RWPE2 (cell line): ENCODE measurements at places on chromosomes 6 and 20.

DNA sequence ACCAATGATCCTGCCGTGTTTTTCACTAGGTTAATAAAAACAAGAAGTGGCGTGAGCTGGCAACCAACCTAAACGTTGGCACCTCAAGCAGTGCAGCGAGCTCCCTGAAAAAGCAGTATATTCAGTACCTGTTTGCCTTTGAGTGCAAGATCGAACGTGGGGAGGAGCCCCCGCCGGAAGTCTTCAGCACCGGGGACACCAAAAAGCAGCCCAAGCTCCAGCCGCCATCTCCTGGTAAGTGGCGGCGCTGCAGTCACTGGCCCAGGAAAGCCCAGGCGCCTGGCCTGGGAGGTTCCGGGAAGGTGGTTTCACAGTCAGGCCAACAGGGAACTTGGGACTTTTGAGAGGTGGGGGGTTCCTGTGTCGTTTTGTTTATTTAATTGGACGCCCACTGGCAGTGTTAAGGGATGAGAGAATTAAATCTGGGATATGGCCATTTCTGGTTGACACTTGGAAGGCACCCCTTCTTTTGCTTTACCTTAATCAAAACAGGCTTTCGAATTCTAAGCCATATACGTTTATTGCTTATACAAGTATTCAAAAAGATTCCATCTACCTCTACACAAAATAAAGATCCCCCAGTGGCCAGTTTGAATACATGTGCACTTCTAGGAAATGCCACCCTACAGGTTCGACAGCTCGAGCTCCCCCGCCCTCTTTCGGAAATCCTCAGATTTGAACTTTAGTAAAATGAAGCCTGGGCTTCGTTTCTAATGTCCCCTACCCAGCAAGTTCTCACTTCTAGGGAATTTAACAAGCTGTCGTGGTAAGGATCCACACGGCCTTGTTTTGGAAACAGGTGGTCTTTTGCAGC is 138.9 kb downstream of the TMEM242 start:
- DNase-seq, result no peak
- H3K27me3 ChIP-seq, result no peaks in the 10 kb centered on the region
- no peak overlapping the region for H3K4me3 ChIP-seq
- peaks cover 8% of the 10 kb centered on the region for H3K4me1 ChIP-seq
- H3K27ac ChIP-seq, result no peak overlapping the region
- peaks cover 33% of the 10 kb centered on the region for H3K36me3 ChIP-seq

DNA sequence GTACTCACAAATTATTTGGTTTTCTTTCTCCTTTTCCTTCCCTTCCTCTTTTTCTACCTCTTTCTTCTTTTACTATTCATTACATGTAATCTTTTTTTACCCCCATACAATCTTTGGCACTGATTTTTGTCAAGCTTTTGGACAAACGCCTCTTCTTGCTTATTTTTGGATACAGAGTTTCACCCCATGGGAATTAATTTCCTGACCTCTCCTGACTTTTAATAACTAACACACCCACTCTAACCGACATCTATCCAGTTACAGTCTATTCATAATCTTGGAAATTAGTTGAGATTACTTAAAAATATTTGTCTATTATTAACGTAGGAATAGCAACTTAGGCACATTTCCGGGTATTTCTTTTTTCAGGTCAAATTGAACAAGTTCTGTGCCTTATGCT is 101.2 kb downstream of the HDGFL1 start:
- no peak overlapping the region for H3K4me3 ChIP-seq
- no peak overlapping the region for H3K27ac ChIP-seq
- no peak for DNase-seq
- no peaks in the 10 kb centered on the region for H3K4me1 ChIP-seq
- no peaks in the 10 kb centered on the region for H3K36me3 ChIP-seq
- H3K27me3 ChIP-seq, result no peaks in the 10 kb centered on the region

- H3K4me1 ChIP-seq, result peaks cover 51% of the 10 kb centered on the region
- no peaks in the 10 kb centered on the region for H3K27me3 ChIP-seq
- peak overlapping the region; percentile 87 for H3K27ac ChIP-seq
- H3K36me3 ChIP-seq, result no peaks in the 10 kb centered on the region
- no peak overlapping the region for H3K4me3 ChIP-seq
- no peak for DNase-seq
These were observed 2.1 kb downstream of the RAET1E start for GRCh38 chr6:149895833-149896271.

- H3K4me1 ChIP-seq, result peaks cover 15% of the 10 kb centered on the region
- no peaks in the 10 kb centered on the region for H3K36me3 ChIP-seq
- no peak for DNase-seq
- H3K27me3 ChIP-seq, result no peaks in the 10 kb centered on the region
- H3K27ac ChIP-seq, result peak overlapping the region; percentile 15
These were observed 16.7 kb upstream of the PI3 start for GRCh38 chr20:45157962-45158361.

DNA sequence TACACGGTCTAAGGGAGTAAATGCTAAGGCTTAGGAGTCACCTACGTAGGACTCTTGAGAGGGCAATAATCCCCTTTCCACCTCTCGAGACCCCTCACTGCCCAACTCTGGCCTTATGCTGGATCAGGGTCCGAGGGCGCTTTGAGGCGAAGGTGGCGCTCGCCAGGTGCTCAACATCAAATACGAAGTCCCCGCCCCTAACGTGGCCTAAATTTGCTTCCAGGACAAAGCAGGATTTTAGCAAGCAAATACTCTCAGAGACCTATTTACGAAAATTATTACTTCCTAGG is 406 bp upstream of the TRIM26 start:
- H3K4me3 ChIP-seq, result peak overlapping the region; percentile 60
- H3K4me1 ChIP-seq, result peaks cover 13% of the 10 kb centered on the region
- peak overlapping the region; percentile 81 for H3K27ac ChIP-seq
- peaks cover 7% of the 10 kb centered on the region; the same call in 1 of the 2 replicates for H3K36me3 ChIP-seq

- no peaks in the 10 kb centered on the region for H3K27me3 ChIP-seq
- H3K4me1 ChIP-seq, result no peaks in the 10 kb centered on the region
- H3K36me3 ChIP-seq, result no peaks in the 10 kb centered on the region
- DNase-seq, result no peak
These were observed 48.9 kb downstream of the OR2B6 start for GRCh38 chr6:28005975-28006374.

- no peak overlapping the region for H3K4me3 ChIP-seq
- H3K27ac ChIP-seq, result no peak overlapping the region
- H3K36me3 ChIP-seq, result no peaks in the 10 kb centered on the region
- H3K27me3 ChIP-seq, result no peaks in the 10 kb centered on the region
- H3K4me1 ChIP-seq, result no peaks in the 10 kb centered on the region
These were observed 494.6 kb downstream of the RFPL4B start for GRCh38 chr6:112841553-112842329.

DNA sequence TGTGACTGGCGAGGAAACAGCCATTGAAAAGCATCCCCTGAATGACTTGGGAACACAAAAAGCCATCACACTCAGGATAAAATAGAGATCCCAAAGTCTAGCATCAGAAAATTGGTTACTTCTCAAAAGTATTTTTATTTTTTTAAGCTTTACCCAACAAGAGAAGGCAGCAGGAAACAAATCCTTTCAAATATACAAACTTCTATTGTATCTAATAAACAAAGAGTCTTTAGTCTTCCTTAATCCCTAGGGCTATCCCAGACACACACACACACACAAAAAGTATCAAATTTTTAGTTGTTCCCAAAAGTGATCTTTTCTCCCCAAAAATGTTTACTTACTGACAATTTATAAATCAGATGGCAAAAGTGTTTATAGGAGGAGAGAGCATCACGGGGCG is 33.2 kb upstream of the MARCKS start:
- no peak for DNase-seq
- no peaks in the 10 kb centered on the region for H3K4me1 ChIP-seq
- no peaks in the 10 kb centered on the region for H3K36me3 ChIP-seq

- no peak for DNase-seq
- H3K27ac ChIP-seq, result no peak overlapping the region
- no peaks in the 10 kb centered on the region for H3K27me3 ChIP-seq
These were observed 155.2 kb downstream of the FRK start for GRCh38 chr6:115905471-115905870.
